Lower leg skin (tissue), 4 donors: ENCODE measurements at places on chromosomes 1 and 21. TPM values are rescaled to one million over a fixed set of nuclear protein-coding genes. Genes with fewer than 3 reads are reported as not detected.

The ESRRG gene
- 6.8 TPM for total RNA-seq

The PTPRC gene
- total RNA-seq = 5.1 TPM

The DPT gene
- total RNA-seq = 6.1 TPM

The RGS18 gene
- total RNA-seq = not detected

The KRTAP19-1 gene
- 0.59 TPM for total RNA-seq

The PTPRF gene
- 236 TPM for total RNA-seq

The CCNL2 gene
- 249 TPM for total RNA-seq

The C1orf216 gene
- total RNA-seq = 7.2 TPM

The SGIP1 gene
- 7.0 TPM for total RNA-seq

The ADGRL2 gene
- 57.1 TPM for total RNA-seq

The SELENBP1 gene
- 36.7 TPM for total RNA-seq

The SLAMF1 gene
- total RNA-seq = 7.1 TPM

The SIM2 gene
- not detected for total RNA-seq

The CITED4 gene
- 172 TPM for total RNA-seq

The F3 gene
- 129 TPM for total RNA-seq

The GPA33 gene
- not detected for total RNA-seq

The TACSTD2 gene
- 672 TPM for total RNA-seq

The DMRTA2 gene
- not detected for total RNA-seq

The OR10J1 gene
- total RNA-seq = not detected

The PLD5 gene
- 0.32 TPM for total RNA-seq

The SELP gene
- total RNA-seq = 0.30 TPM

The DSTYK gene
- 18.9 TPM for total RNA-seq

The RBP7 gene
- total RNA-seq = 12.7 TPM

The OR2T35 gene
- not detected for total RNA-seq

The SAMD13 gene
- total RNA-seq = not detected

The CRNN gene
- total RNA-seq = 7.0 TPM

The KIF26B gene
- 6.6 TPM for total RNA-seq

The C1orf87 gene
- total RNA-seq = not detected

The LAMB3 gene
- 181 TPM for total RNA-seq

The TNFRSF14 gene
- 35.2 TPM for total RNA-seq

The CYP4B1 gene
- 95.0 TPM for total RNA-seq

The BRINP3 gene
- total RNA-seq = not detected

The FCRL6 gene
- total RNA-seq = 0.80 TPM

The GJA5 gene
- total RNA-seq = 4.8 TPM

The SH2D2A gene
- not detected for total RNA-seq

The RAVER2 gene
- 6.6 TPM for total RNA-seq

The ITLN2 gene
- not detected for total RNA-seq

The LUZP1 gene
- total RNA-seq = 25.5 TPM

The NPHS2 gene
- total RNA-seq = not detected

The SLFNL1 gene
- not detected for total RNA-seq

The CFHR5 gene
- total RNA-seq = not detected

The AQP10 gene
- not detected for total RNA-seq

The SYT6 gene
- 0.10 TPM for total RNA-seq

The KIF2C gene
- total RNA-seq = 4.1 TPM

The ERG gene
- 12.5 TPM for total RNA-seq

The SPATA45 gene
- total RNA-seq = not detected

The PRAMEF12 gene
- not detected for total RNA-seq

The TDRD5 gene
- 0.78 TPM for total RNA-seq

The EDARADD gene
- total RNA-seq = 5.4 TPM

The CLDN14 gene
- total RNA-seq = 0.13 TPM

The OR2G6 gene
- not detected for total RNA-seq

The KRTAP21-3 gene
- not detected for total RNA-seq

The ADAM30 gene
- not detected for total RNA-seq

The ENAH gene
- 37.4 TPM for total RNA-seq
